ENCODE measurements at places on chromosomes 11 and 22. TPM values are rescaled to one million over a fixed set of nuclear protein-coding genes. Genes with fewer than 3 reads are reported as not detected.

The ZNF214 gene
- total RNA-seq: not detected

The POTEH gene
- total RNA-seq: not detected

DNA sequence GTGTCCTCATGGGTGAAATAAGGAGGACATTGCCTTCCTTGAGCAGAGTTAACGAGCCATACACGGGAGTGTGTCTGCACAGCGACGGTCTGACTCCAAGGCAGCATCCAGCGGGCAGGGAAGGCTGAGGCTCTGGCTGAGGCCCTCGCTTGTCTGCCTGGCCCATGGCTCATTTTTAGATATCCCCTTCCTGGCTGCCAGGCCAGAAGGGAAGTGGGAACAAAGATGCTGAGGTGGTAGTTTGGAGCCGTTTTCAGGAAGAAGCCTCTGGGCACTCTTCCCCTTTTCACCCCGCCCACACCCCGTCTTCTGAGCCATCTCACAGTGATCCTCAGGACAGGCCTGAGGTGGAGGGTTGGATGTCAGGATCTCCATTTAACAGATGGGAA is 3.0 kb upstream of the SLCO2B1 start:
- H3K27ac ChIP-seq: no peak overlapping the region
- H3K36me3 ChIP-seq: no peaks in the 10 kb centered on the region
- DNase-seq: no peak
- H3K27me3 ChIP-seq: peaks cover 4% of the 10 kb centered on the region
- no peak overlapping the region for H3K4me3 ChIP-seq

DNA sequence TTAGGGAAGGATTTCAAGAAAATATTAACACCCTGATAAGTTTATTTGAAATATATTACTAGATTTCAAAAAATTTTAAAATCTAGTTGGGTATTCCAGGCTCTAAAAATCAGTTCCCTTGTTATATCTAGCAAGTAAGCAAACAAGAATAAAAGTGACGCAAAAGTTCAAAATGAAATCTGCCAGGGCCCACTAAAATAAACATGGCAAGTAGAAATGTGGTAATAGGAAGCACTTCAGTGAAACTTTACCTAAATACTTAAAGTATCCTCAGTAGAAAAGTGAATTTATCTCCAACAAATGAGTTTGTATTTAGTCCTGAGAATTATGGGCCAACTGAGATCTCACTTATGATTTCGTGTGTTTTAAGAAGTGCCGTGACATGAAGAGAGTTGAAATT is 23.6 kb downstream of the POLD3 start:
- no peak for DNase-seq
- peaks cover 67% of the 10 kb centered on the region for H3K36me3 ChIP-seq
- H3K4me3 ChIP-seq: no peak overlapping the region
- H3K4me1 ChIP-seq: no peaks in the 10 kb centered on the region
- no peak overlapping the region for H3K27ac ChIP-seq

DNA sequence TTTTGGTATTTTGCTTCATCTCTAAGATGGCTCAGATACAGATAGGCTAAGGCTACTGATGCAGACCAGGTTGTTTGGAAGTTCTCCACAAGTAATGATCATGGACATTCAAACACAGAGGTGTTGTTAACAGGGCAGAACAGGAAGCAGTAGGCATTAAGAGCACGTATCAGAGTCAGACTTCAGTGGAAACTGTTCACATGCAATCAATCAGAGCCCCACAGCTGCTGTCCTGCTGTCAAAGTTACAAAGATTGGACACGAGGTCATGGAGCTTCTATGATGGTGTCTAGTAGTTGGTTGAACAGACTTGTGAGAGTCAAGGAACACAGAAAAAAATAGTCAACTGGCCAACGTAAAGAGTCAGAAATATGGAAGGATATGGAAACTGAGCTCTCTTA is 19.8 kb downstream of the OR10D3 start:
- H3K4me1 ChIP-seq: no peaks in the 10 kb centered on the region
- H3K36me3 ChIP-seq: no peaks in the 10 kb centered on the region
- no peak overlapping the region for H3K27ac ChIP-seq
- H3K4me3 ChIP-seq: no peak overlapping the region
- H3K27me3 ChIP-seq: no peaks in the 10 kb centered on the region

DNA sequence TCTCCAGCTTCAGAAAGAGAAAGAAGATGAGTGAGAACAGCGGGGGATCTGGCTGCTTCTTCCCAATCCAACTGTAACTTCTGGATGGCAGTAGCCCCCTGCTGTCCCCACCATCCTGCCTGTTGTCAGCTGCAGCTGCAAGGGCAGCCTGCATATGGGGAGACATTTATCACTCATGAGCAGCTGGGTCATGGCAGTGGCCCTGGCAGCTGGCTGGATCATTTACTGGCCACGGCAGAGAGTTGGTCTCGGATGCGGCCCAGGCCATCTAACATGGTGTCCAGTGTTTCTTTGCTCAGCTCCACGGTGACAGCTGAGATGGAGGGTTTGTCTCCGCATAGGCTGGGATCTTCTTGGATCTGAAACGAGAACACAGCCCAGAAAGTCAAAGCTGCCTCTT is 14.8 kb downstream of the COMMD9 start:
- no peaks in the 10 kb centered on the region for H3K4me1 ChIP-seq
- H3K27ac ChIP-seq: no peak overlapping the region
- no peaks in the 10 kb centered on the region for H3K27me3 ChIP-seq
- DNase-seq: no peak
- no peak overlapping the region for H3K4me3 ChIP-seq

- peak overlapping the region; percentile 55 for H3K4me3 ChIP-seq
- no peaks in the 10 kb centered on the region for H3K27me3 ChIP-seq
- H3K36me3 ChIP-seq: no peaks in the 10 kb centered on the region
- H3K4me1 ChIP-seq: peaks cover 13% of the 10 kb centered on the region
Observed at GRCh38 chr11:104916442-104916841, 18.2 kb upstream of the CASP12 start.

DNA sequence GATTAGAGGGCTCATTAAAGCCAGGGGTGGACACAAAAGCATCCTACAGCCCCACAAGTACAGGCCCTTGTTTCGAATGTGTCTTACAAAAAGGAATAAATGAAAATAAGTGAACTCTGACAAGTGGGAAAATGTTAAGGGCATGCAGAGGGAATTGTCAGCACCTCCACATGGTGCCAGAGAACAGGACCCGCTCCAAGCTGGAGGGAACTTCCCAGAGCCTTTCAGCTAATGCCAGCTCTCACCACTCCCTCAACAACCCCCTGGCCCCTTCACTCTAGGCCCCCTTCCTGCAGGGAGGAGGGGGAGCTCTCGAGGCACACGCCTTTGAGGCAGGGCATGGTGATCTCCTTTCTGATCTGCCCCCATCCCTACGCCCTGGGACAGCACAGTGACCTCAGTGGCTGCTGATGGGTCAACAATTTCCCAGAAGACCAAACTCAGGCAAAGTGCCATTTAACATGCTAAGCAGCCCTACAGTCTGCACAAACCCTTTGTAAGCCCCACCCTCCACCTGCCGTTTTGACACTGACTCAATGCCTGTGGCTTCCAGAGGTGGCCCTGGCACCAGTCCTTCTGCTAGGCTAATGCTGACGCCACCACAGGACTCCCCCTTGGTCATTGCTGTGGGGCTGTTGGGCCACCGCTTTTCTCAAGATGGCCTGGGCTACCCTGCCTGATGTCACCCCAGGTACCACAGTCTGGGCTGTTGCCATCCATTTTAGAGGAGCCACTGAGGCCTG is 12.5 kb upstream of the CHST1 start:
- no peaks in the 10 kb centered on the region for H3K4me1 ChIP-seq
- DNase-seq: no peak

DNA sequence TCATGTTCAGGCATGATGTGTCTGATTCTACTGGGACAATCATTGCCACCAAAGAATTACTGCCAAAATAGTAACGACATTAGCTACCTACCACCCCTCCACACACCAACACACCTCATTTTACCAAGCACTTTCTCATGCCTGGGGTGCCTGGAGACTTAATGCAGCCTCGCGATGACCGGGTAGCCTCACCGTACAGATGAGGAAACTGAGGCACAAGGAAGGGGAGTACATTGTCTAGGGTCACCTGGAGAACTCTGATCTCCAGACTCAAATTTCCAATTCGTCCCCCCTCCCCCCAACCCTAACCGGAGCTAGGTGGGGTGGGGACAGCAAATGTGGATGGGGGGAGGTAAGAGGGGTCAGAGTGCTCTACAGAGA is 2.7 kb upstream of the RTN4RL2 start:
- H3K4me1 ChIP-seq: peaks cover 42% of the 10 kb centered on the region
- no peak overlapping the region for H3K4me3 ChIP-seq
- no peak overlapping the region for H3K27ac ChIP-seq
- no peak for DNase-seq

- no peaks in the 10 kb centered on the region for H3K27me3 ChIP-seq
- DNase-seq: no peak
- H3K36me3 ChIP-seq: no peaks in the 10 kb centered on the region
- peaks cover 36% of the 10 kb centered on the region for H3K4me1 ChIP-seq
- H3K4me3 ChIP-seq: no peak overlapping the region
- no peak overlapping the region for H3K27ac ChIP-seq
Observed at GRCh38 chr11:102464859-102465500, 12.4 kb upstream of the TMEM123 start.
